Activated T-cell treated with anti-CD3 and anti-CD28 coated beads, Interleukin-2, amount 50 U/mL, for 1 hour (primary cell): ENCODE measurements at places on chromosomes 2 and 18.

- DNase-seq, result no peak
Measured at GRCh38 chr2:53452400-53452799, 315.2 kb upstream of the CHAC2 start.

DNA sequence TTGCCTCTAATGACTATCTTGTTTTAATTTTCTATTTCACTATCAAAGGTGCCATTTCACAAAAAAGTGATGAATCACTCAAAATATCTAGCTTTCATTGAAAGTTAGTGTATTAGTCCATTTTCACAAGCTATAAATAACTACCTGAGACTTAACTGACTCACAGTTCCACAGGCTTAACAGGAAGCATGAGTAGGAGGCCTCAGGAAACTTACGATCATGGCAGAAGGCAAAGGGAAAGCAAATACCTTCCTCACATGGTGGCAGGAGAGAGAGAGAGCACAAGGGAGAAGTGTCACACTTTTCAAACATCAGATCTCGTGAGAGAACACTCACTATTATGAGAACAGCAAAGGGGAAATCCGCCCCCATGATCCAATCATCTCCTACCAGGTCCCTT, 1220.4 kb upstream of the ZEB2 start:
- no peak for DNase-seq

- DNase-seq, result no peak
Measured at GRCh38 chr2:74682501-74682900, 28.5 kb downstream of the SEMA4F start.

DNA sequence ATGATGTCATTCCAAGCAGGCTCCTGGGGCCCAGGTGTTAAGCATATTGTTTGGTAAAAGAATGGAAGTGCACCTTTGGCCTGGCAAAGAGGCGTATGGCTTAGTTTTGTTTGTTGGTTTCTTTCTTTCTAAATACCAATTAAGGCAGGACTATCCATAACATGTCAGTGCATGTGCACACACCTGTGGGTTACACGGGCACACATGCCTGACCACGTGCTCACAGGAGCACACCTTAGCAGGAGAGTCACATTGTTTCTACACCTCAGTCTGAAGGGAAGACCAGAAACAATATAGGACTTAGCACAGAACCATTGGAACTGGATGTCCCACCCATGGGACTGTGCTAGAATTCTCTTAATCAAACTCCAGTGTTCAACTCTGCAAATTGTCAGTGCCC, 127.8 kb downstream of the FBXO15 start:
- no peak for DNase-seq

DNA sequence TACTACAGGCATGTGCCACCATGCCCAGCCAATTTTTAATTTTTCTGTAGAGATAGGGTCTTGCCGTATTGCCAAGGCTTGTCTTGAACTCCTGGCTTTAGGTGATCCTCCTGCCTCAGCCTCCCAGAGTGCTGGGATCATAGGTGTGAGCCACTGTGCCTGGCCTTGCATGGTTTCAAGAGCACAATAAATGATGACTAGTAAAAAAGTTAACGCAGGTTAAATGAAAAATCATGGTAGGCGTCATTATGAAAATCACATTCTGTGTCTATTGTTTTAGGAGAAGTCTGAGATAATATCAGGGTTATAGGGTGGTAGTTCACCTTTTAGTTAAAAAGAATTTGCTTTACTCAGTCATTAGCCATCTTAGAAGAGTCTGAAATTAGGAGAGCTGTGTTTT, 38.3 kb downstream of the ALMS1 start:
- no peak for DNase-seq

DNA sequence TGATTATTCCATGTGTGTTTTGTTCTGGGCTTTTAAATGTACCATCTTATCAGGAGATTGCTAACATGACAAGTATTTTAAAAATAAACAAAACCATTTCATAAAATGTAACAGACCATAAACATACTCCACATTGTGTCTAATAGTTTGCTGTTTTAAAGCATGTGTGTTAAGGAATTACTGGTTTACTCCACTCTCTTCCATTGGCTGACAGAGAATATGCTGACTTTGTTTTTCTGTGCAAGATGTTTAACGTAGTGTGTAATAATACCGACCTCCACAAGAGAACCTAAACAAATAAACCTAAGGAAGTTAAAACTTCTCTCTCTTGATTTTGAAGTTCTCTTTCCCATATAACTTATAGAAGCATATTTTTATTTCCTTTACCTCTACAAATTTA, 17.0 kb upstream of the TMEM18 start:
- no peak for DNase-seq

GRCh38 chr2:230873661-230874401, 9.1 kb downstream of the ITM2C start:
- DNase-seq, result no peak

DNA sequence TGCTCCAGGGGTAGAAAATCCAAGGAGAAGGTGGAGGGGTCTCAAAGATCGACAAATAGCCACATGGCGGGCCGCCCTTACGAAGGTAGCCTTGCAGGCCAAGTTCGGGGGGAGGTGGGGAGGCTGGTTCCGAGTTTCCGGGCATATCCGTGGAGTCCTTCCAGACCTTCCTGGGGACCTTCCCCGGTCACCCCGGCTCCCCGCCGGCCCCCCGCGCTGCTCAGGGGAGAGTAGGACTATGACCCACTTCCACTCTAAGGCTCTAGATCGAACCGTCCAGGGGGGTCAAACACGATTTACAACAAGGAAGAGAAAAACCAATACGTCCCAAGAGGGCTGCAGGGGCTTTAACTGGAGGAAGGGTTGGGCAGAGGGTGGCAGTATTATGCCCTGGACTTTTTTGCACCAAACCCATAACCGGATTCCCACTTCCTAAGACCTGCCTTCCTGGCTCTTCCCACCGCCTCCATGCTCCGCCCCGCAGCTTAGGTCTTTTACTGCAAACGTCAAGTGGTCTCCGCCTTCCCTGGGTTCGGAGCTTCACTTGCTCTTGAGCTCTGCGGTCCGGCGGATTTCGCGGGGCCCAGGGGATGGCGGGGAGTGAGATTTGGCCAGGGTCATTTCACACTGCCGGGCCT, 779 bp upstream of the LYPD6 start:
- DNase-seq, result no peak

DNA sequence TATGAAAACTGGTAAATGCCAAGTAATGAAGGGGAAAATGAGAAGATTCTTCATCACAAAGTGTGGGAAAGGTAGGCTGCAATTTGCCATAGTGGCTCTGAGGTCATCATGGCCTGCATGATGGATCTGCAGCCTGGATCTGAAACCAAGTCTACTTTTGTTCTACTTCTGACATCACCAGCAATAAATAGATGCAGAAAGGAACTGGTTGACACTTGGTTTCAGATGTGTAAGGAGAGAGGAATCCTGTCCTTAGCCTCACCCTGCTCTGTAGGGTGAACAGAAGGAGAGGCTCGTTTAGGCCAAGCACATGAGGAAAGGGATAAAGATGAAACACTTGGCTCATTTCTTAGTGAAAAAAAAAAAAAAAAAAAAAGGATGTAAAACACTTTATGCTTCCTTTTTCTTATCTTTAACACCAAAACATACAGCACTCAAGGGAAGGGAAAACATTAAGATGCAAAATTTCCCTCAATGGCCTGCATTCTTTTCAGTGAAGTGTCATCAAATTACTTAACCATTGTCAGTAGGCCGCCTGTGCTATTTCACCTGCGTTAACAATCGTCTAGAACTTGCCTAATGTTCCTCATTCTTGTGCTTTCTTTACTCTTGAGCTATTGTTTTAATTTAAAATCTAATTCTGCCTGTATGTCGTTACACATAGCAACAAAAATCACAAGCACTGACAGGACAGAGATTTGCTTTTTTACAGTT, 3.9 kb downstream of the NEB start:
- DNase-seq, result no peak

- no peak for DNase-seq
Measured at GRCh38 chr2:51597086-51597485, 565.2 kb upstream of the NRXN1 start.

GRCh38 chr2:183579686-183580085, 455.4 kb downstream of the NUP35 start:
- no peak for DNase-seq

GRCh38 chr2:19369341-19369955, 11.0 kb upstream of the OSR1 start:
- no peak for DNase-seq
